Fibroblast of the conjunctiva (primary cell): ENCODE measurements at places on chromosomes 4 and X.

DNA sequence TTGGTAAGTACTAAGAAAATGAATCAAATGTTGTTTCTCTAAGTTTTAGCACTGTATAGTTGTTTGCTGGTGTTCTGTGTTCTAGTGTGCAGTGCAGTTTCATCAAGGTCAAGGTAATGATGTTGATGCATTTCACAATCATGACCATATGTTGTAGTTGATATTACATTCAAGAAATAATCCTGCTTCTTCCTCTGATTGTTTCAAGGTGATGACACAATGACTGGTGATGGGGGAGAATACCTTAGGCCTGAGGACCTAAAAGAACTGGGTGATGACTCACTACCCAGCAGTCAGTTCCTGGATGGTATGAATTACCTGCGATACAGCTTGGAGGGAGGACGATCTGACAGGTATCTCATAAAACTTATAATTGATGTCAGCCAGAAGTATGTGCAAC is 261.6 kb downstream of the ANK2 start:
- DNase-seq = no peak

DNA sequence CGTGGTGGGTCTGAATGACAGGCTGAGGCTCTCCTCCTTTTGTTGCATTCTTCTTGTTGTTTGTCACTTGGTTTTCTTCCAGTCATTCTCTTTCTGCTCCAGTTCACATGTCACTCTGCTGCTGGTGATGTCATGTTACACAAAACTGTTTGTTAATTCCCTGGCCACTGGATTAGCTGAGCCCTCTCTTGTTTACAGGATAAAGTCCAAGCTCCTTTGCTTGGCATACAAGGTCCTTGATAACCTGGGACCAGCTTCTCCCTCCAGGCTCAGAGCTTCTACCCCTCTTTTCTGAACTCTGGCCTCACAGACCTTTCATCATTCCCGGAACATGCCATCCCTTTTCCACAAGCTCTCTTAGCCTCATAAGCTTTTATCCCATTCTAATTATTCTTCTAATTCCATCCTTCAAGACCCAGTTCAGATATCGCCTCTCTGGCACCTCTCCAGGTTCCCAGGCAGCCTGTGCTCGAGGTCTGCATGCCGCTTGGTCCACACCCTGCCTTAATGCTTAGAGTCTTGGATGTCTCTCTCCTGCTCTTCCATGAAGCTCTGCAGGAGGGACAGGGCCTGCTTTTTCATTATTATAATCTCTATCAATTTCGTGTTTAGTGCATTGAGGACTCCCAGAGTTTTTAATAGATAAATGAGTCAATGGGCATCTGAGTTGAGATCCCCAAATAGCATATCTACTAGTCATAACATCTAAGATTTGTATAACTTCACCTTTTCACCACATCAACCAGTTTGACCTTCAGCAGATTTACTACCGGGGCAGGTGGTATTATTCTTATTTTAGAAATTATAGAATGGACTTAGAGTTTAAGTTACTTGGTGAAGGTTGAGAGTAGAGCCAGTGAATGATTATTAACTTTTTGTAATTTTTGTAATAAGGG is 98.7 kb downstream of the TMEM131L start:
- no peak for DNase-seq

DNA sequence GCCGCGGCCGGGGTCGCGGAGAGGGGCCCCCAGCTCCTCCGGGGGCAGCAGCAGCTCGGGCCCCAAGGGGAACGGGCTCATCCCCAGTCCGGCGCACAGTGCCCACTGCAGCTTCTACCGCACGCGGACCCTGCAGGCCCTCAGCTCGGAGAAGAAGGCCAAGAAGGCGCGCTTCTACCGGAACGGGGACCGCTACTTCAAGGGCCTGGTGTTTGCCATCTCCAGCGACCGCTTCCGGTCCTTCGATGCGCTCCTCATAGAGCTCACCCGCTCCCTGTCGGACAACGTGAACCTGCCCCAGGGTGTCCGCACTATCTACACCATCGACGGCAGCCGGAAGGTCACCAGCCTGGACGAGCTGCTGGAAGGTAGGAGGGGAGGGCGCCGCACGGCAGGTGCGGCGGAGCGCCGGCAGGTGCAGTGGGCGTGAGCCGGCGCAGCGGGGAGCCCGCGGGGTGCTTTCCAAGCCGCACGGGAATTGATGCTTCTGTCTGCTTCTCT is 886 bp downstream of the DCLK2 start:
- no peak for DNase-seq

DNA sequence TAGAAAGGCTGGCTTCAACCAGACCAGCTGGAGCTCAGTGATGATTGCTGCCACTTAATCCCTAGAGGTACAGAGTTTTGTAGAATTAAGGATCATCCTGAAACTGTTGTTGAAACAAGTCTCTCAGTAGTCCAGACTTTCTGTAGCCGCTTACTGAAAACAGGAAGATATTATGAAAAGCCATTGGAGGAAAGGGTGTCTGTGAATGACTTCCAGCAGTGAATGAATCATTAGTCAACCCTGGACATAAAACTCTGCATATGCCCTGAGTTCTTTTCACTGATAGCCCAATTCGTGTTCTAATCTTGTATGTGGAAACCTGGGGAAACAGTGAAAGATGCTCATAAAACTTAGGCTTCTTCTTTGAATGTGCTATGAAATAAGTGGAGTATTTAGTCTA is 14.8 kb downstream of the HOPX start:
- DNase-seq = no peak

DNA sequence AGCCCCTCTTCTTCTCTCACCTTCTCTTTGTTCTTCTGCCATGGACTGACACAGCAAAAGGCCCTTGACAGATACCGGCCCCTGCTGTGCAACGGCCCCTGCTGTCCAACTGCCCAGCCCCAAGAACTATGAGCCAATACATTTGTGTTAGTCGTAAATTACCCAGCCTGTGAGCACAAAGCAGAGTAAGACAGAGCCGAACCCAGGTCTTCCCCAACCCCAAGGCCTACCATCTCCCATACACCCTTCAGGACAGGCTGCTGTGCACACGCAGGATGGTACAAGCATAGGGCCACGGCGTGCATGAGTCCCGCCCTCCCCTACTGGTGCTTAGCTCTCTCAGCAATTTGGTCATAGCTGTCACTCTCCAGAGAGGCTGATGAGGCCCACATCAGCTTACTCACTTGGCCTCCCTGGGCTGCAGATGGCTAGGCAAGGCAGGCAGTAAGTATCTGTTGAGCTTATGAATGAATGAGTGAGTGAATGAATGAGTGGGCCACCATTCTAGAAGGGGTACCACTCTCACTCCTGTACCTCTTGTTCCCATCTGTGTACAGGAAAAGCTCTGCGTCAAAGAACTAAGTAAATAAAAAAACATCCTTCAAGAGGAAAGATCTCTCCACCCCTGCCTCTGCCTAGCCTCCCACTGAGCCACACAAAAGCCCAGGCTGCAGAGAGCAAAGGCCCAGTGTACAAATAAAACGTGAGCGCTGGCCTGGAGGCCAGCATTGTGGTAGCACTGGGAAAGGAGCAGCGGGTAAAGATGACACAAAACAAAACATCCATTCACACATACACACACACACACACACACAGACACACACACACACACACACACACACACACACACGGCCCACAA is 13.9 kb downstream of the WDR1 start:
- no peak for DNase-seq

DNA sequence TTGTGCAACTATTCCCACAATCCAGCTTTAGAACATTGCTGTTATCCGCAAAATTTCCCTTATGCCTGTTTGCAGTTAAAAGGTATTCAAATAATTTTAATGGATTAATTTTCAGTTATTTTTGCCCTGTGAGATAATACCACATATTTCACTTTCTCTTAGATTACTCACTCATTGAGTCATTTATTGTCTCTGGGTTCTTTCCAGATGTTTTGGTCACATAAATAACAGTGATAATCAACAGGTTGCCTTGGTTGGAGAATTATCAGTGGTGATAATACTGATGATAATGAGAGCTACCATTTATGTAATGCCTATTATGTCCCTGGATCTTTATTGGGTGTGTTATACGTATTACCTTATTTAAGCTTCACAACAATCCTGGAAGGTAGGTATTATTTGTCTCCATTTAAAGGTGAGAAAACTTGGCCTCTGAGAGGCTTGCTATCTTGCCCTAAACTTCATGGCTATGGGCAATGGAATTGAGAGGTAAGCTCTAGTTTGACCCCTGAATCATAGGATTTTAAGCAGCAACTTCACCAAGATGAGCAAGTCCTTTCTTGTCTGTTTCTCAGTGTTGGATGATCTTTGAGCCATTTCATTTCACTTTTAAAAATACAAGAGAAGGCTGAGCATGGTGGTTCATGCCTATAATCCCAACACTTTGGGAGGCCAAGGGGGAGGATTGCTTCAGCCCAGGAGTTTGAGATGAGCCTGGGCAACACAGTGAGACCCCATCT is 87.4 kb downstream of the KIT start:
- no peak for DNase-seq
